GOT3 (cell line): ENCODE measurements at places on chromosomes 12 and 14.

DNA sequence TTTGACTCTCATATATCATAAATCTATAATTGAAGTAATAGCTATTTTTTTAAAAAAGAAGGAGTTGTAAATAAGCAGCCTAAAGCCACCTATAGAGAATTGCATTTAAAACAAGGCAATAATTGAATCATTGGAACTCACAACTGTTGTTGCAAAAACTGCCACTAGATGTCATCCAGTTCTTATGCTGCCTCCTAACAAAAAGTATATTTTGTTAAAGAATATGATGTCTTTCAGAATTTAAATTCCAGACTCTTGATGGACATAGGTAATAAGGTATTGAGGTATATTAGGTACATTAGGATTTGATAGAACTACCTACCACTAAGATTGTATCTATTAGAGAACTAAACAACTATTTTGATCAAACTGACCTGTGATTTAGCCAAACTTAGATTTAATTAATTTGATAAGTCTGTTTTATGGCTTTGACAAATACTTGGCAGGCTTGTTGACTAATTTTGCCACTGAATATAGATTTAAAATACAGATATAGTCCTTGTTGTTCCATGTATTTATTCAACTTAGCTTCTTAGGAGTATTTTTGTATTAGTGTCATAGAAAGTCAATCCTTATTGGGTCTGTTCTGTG, 401.4 kb downstream of the RPL10L start:
- DNase-seq = no peak

GRCh38 chr12:2294651-2295475, 242.1 kb downstream of the CACNA1C start:
- no peak for DNase-seq

DNA sequence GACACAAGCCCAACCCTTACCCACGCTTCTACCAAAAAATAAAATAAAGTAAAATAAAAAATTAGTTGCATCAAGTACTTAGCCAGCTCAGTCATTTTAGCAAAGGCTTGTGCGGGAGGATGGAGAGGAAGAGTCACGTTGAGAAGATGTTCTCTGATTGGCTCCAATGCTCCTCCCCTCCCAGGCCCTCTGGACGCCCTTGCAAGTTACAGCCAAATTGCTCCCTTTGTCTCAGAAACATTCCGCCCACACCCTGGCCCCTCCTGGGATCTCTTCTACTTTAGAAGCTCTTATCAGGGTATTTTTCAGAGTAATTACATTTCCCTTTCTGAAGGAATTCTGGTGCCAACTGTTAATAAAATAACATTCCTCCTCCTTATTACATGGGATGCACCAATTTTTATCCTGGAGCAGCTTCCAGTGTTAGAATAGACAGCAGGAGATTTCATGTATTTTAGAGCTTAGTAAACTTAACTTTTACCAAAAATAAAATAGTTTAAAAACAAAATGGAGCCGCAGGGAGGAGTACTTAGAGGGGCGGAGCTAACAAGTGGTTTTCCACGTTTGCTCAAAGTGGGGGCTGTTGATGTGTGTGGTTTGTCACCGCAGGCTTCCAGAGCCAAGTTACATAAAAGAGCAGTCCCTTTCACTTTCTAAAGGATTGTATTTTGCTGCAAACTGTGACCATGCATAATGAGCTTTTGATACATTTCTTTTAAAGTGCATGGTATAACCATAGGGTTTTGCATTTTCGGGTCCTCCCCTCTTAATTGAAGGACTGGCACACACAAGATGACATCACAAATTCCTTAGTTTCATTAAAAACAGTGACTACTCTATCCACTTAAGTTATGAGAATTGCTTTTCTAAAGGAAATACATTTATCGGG, 71.7 kb upstream of the RAP1B start:
- DNase-seq = no peak

- DNase-seq = no peak
These were observed 1.7 kb upstream of the C12orf56 start for GRCh38 chr12:64392221-64392620.

DNA sequence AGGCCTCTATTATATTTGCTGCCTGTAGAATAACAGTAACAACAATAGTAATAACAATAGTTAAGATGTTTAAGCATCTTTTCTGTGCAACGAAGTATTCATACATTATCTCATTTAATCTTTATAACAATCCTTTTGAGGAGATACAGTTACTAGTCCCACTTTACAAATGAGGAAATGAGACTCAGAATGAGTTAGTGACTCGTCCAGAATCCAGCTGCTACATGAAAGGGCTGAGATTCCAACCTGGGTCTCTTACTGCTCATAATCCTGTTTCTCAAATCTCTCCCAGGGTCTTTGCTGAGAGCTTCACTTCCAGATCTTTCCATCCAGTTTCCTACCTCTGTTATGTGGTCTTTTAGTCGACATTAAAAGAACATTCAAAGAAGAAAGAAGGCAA, 173.7 kb upstream of the TMPO start:
- no peak for DNase-seq

GRCh38 chr14:100662879-100663760, 63.6 kb upstream of the DLK1 start:
- DNase-seq = no peak

DNA sequence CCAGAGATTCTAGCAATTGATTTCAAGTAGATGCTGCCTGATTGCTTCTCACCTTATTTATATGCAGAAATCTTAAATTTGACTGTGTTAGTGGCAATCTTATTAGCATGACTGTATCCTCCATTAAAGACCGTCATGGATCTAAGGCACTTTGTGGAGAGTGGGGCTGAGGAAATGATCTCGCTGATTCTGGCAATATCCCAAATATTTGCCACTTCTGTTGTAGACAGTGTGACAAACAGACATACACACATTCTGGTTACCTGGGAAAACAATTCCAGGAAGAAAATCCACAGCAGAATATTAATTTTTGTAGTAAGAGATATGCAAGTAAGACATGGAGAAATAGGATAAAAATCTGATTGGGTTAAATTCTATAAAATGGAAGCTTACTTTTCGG, 269.0 kb upstream of the G2E3 start:
- DNase-seq = no peak
